Stimulated activated CD4-positive, alpha-beta T cell treated with anti-CD3 and anti-CD28 coated beads, Interleukin-12 subunit alpha, Interleukin-12 subunit beta, amount 100 ng/mL, for 48 hours (primary cell): ENCODE measurements at places on chromosomes 5 and 9.

- DNase-seq = no peak
Observed at GRCh38 chr5:150497274-150497988, 10.5 kb upstream of the NDST1 start.

DNA sequence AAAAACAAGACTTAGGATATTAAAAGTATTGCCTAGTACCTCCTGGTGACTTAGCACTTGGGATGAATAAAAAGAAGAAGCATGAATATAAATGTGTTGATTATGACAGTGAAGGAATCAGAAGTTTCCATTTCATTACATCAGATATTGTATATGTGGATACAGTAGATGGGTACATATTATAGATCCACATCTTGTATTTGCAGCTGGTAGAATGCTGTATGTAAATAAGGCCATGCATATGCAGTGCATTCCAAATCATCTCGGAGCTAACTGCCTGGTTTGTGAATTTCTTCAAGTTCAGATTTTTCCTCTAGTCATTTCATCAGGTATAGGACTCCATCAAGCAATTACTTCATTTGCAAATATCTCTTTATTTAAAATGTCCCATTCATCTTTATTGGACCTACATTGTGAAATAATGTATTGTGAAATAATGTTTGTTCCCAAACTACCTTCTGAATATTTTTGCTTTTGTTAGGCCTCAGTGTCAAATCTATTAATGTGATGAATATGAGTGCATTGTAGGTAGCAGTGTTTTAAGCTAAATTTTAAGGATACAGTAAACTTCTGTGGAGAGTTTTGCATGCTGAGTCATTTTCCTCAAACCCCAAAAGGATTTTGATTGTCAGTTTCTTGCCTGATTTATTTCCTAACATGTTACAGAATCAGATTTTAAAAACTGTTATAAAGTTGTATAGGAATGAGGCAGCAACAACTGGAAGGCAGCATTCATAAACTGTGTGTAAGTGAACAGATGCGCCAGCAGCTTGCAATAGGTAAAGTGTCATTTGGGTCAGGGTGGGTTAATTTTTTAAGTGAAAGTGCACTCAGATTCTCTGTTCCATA lies 370.8 kb upstream of the RIOK2 start:
- no peak for DNase-seq

GRCh38 chr9:4324513-4324912 lies 24.6 kb upstream of the GLIS3 start:
- no peak for DNase-seq

GRCh38 chr5:147751-148150 lies 43.5 kb upstream of the LRRC14B start:
- DNase-seq = no peak

DNA sequence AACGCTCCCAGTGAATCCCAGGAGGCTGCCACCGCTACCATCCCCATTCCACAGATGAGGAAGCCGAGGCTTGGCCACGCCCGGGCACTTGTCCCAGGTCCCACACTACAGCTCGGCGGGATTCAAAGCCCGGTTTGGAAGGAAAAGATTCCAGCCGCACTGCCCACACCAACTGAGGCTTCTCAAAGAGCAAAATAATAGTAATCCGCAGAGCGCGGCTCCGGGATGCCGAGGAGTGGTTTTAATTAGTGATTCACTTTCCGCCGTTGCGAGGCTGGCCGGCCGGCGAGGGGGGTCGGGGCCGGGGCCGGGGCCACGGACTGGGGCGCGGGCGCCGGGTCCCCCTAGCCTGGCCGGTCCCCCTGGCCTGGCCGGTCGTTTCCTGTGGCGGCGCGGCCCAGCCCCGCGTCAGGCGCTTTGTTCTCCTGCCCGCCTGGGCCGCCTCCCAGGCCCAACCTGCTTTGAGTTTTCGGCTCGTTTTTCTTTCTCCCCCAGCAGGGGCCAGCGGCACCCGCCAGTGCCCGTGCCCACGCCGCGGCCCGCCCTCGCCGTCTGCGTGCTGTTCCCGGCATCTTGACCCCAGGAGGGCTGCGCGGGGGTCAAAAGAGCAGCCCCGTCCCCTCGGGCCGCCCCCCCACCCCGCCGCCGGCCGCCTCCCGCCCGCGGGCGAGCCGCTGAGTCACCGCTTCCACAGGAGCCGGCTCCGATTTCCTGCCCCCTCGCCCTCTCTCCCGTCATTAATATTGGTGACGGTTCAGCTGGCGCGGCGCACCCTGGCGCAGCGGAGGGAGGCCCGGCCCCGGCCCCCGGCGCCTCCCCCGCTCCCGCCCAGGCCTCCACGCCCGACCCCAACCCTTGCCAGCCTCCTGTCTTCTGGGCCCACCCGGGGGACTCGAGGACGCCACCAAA lies 31.2 kb downstream of the FGF18 start:
- DNase-seq = peak; percentile 19

GRCh38 chr5:169548315-169548714 lies 35.3 kb upstream of the SPDL1 start:
- no peak for DNase-seq

DNA sequence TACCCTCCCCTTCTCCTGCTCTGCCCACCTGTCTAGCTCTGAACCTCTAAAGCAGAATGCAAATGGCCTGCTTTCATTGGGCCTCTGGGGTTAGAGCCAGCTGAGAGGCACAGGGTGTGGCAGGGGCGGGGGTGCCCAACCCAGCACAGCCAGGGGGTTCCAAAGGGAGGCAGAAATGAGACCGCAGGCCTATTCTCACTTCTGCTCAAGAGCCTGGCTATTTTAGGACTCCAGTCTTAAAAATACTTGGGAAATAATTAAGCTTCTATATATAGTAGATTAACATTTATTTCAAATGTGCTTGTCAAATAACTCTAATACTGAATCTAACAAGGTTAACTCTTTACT lies 5.7 kb downstream of the QSOX2 start:
- no peak for DNase-seq

- DNase-seq = no peak
Observed at GRCh38 chr9:38042626-38043357, 26.2 kb downstream of the SHB start.

- DNase-seq = no peak
Observed at GRCh38 chr9:98372077-98372836, 116.8 kb upstream of the TBC1D2 start.

- no peak for DNase-seq
Observed at GRCh38 chr5:135007749-135008363, 26.2 kb downstream of the PITX1 start.

- peak; percentile 42 for DNase-seq
Observed at GRCh38 chr9:93575796-93576257, 557 bp upstream of the PHF2 start.
